ENCODE measurements at places on chromosomes 7 and 10.

DNA sequence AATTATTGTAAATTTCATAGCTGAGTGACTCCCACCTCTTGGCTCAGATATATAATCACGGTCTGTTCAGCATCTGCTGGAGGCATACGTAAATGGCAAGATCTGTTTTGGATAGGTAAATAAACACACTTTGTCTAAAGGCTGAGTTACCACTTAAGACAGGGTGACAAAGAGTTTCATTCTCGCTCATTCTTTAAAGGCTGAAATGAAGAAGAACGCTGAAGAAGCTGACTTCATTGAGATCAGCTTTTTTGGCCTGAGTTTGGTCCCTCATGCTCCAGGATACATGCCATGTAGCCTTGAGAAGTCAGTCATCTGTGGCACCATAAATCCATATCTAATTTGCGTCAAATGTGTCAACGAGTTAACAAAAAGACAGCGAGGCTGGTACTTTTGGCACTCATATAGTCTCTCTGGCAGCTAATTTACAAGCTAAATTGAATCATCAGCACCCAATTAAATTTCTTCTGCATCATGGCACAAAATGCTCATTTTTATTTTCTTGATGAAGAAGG is 309.9 kb downstream of the GPAM start:
- DNase-seq = no peak

DNA sequence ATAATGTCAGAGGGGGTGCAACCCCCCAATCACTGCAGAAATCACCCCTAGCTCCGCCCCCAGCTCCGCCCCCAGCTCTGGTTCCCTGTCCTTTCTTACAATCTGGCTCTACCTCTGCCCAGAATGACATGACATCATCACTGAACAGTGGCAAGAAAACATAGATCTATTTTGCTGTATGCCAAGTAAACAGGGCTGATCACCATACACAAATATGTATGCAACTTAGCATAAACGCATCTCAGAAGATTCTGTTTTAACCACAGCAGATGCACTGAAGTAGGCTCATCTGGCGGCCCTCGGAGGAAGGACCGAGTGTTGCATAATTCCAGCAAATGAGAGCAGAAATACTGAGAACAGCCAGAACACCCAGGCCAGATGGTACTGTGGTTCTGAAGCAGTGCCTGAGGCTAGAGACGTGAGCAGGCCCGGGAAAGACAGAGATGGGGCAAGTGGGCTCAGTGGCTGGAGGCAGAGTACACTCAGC is 293.3 kb upstream of the KLF14 start:
- no peak for DNase-seq

GRCh38 chr7:27031289-27032172 is 64.3 kb downstream of the HOXA1 start:
- DNase-seq = no peak

DNA sequence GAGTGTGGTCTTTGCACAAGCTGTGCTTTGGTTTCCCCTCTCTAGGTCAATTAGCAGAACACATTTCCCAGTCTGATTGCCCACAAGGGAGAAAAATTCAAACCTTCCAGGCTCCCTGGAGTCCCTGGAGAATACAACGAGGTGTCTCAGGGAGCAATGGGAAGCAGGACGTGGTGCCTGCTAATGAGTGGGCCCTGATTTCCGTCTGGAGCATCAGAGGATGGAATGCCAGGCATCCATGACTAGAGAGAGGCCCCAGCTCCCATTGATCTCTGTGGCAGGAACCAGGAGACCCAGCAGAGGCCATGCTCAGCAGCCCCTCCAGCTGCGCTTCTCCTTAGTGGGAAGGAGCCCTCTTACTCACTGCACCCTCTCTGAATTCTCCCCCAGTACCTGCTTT is 33.2 kb upstream of the TLX1 start:
- DNase-seq = no peak

GRCh38 chr7:33940503-33940902 is 35.2 kb downstream of the BMPER start:
- DNase-seq = no peak

DNA sequence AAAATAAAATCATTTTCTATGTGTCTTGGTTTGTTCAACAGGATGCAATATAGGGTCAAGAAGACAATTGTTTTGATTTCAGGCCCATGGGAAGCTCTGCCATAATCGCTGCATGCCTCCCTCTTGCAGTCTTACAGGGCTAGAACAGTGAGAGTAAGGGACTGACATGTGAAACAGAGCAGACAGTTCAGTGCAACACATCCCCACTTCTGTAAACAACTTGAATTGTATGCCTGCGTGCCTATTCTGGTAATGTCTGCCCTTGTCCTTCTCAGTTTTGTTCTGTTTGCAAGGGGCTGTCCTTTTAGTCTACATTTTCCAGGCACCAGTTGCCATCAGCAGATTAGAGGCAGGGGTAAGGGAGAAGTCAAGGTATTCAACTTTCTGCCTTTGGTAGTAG is 34.8 kb upstream of the GPR37 start:
- no peak for DNase-seq

GRCh38 chr10:92688927-92689662 is 660 bp upstream of the HHEX start:
- DNase-seq = no peak
